ENCODE measurements at places on chromosomes 6 and 20.

GRCh38 chr6:135212935-135213334, 31.8 kb downstream of the MYB start:
- DNase-seq, result peak; percentile 45

GRCh38 chr6:168132531-168133167, 53.6 kb upstream of the FRMD1 start:
- DNase-seq, result peak; percentile 87

DNA sequence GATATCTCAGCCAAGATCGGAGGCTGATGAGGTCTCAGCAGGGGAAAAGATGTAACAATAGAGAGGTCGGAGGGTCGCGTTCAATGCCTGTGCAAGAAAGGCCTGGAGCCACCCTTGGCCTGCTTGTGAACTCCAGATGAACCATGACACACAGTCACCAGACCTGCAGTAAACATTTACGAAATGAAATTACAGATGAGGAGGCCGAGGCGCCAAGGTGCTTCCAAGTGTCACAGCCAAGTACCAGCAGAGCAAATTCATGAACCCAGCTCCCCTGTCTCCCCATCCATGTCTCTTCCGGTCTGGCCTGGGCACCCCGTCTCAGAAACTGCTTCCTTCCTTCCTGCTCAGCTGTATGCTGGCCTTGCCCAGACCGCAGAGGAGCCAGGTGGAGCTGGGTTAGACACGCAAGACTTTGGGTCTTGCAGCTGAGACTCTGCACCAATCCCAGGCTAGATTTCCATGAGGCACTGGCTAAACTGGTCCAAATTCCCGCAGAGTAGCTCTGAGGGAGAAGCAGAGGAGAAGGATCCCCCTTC, 48.1 kb downstream of the CHMP4B start:
- no peak for DNase-seq

- DNase-seq, result peak; percentile 35
Observed at GRCh38 chr20:51121901-51122412, 99.0 kb upstream of the KCNG1 start.

GRCh38 chr20:5433352-5433751, 116.6 kb upstream of the PROKR2 start:
- DNase-seq, result no peak

GRCh38 chr6:54689620-54690019, 157.0 kb upstream of the FAM83B start:
- DNase-seq, result no peak

DNA sequence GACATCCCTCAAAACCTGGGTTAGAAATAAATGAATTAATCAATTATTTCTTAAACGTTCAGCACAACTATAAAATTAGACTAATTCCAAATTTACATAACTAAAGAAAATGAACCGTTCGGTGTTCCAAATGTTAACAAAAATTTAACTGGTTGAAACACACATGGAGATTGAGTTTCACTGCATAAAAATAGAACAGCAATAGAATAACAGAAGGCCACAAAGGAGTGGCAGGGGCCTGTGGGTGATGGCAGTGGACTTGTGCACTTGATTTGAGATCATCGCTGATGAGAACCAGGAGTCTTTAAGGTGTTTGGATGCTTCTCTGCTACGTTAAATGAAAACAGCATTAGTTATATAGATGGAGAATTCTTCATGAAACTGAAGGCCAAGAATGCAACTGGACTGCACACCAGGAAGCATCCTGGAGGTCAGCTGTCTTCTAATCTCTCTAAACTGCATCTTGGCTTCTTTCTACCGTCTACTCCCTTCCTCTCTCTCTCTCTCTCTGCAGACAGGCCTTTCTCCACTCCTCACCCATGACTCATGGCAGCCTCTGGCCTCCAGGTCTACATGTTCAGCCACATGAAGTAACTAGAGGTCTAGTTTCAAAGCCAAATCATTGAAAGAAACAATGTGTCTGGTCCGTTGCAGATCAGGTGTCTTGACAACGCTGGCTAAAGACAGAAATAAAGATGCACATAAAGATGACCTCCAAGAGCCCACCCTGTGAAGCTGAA, 111.3 kb downstream of the SIM1 start:
- DNase-seq, result peak; percentile 54

GRCh38 chr6:31528307-31528777, 420 bp upstream of the MCCD1 start:
- no peak for DNase-seq

- no peak for DNase-seq
Observed at GRCh38 chr20:37896932-37897548, 5.9 kb upstream of the VSTM2L start.

GRCh38 chr6:53005663-53006250, 10.7 kb upstream of the GSTA4 start:
- no peak for DNase-seq

- no peak for DNase-seq
Observed at GRCh38 chr6:20325641-20326421, 75.8 kb upstream of the E2F3 start.

DNA sequence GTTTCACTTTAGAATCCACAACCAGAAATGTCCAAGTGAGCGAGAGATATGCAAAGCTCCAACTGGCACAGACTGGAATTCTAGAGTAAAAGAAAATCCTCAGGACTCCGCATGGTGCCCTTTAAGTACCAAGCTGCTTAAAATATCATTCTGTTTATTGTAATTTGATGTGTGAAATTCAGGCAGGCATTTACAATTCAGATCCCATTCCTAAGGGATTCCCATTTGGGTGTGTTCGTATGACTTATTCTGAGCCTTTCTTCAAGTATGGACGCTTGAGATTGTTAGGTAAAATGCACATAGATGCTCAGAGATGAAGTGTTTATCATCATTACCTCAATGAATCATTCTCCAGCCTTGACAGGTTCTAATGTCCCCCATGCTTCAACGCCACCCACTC, 99.3 kb upstream of the EEF1E1 start:
- no peak for DNase-seq

- peak; percentile 57 for DNase-seq
Observed at GRCh38 chr6:170291271-170292110, 613 bp upstream of the DLL1 start.

GRCh38 chr20:53009979-53010735, 38.0 kb downstream of the TSHZ2 start:
- no peak for DNase-seq

- no peak for DNase-seq
Observed at GRCh38 chr6:34544776-34545471, 11.2 kb downstream of the SPDEF start.

DNA sequence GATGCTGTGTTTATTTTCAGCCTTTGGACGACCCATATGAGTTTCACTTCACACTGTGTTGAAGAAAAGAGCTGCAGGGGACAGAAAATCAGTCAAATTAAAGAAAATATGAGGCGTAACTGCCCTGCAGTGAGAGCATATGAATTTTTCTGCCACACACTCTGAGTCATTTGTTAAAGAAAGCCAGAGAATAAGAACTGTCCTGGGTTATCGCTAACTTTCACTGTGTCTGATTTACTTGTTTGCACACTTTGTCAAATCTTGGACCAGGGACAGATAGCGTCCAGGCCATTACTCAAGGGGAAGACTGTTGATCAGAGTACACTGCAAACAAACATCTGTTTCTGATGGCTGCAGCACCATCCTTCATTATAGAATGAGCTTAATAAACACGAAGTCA, 126.8 kb upstream of the AGPAT4 start:
- DNase-seq, result no peak
